ENCODE measurements at places on chromosomes 1 and 21. TPM values are rescaled to one million over a fixed set of nuclear protein-coding genes. Genes with fewer than 3 reads are reported as not detected.

GRCh38 chr1:48000883-48001282 is 3.7 kb upstream of the TRABD2B start:
- no peak for DNase-seq
- peaks cover 13% of the 10 kb centered on the region for H3K27me3 ChIP-seq
- no peak overlapping the region for H3K4me3 ChIP-seq

- peaks cover 42% of the 10 kb centered on the region for H3K4me1 ChIP-seq
- H3K27ac ChIP-seq: peak overlapping the region; percentile 80
- peak; percentile 23 for DNase-seq
- H3K4me3 ChIP-seq: peak overlapping the region; percentile 43
- H3K36me3 ChIP-seq: peaks cover 4% of the 10 kb centered on the region
- no peaks in the 10 kb centered on the region for H3K27me3 ChIP-seq
Measured at GRCh38 chr1:183195142-183195574, 9.1 kb downstream of the LAMC2 start.

GRCh38 chr1:90768098-90768497 is 51.0 kb upstream of the BARHL2 start:
- H3K4me1 ChIP-seq: no peaks in the 10 kb centered on the region
- no peak for DNase-seq
- H3K27ac ChIP-seq: no peak overlapping the region
- peaks cover 3% of the 10 kb centered on the region for H3K27me3 ChIP-seq
- no peaks in the 10 kb centered on the region for H3K36me3 ChIP-seq

TEDDM1 gene
- total RNA-seq: not detected

DNA sequence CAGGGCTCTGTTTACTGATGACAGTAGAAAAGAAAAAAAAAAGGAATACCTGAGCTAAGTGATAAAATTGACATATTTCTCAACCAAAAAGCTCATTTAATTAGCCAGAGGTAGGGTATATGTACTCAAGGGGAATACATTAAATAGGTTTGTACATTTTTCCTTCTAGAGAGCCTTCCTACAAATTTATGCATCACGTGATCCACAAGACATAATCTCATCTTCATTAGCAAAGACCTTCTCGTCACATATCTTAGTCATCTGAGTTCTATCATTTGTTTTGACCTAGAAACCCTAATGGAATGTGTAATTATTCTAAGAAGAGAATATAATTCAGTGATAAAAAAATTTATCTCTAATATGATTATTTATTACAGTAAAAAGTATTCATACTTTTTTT is 30.7 kb upstream of the CFHR4 start:
- no peak overlapping the region for H3K27ac ChIP-seq
- no peaks in the 10 kb centered on the region for H3K4me1 ChIP-seq
- no peak for DNase-seq
- H3K36me3 ChIP-seq: no peaks in the 10 kb centered on the region
- H3K4me3 ChIP-seq: no peak overlapping the region
